SIG-M5 (cell line): ENCODE measurements at places on chromosomes 13 and 19.

DNA sequence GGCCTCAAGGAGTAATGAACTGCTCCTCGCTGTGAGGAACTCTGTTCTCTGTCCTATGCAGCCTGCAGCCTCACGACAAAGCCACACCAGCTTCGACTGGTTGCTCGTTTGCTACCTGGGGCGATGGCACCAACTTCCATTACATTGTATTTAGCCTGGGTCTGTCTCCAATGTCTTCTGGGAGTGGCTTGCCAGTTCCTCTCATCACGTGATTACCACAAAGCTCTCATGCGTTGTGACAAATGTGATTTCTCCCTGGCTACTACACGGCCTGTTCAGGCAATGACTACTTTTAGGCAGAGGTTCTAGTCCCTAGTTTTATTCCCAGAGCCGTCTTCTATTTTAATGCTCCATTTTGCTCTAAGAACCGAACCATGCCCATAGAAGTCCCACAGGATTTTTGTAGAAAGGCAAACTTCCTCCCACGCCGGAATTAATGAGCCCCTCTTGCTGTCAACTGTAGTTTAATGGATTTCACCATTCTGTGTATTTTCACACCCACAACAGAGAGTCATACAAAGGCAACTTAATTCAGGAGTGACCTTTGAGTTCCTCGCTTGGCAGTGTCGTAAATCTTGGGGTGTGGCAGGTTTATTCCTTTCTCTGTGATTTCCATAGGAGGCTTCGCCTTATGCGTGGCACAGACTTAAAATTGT, 351.9 kb downstream of the EFNB2 start:
- no peak for DNase-seq

GRCh38 chr13:112818698-112819045, 128.8 kb downstream of the ATP11A start:
- DNase-seq = no peak

- DNase-seq = no peak
Measured at GRCh38 chr19:4687396-4687795, 17.3 kb upstream of the MYDGF start.

DNA sequence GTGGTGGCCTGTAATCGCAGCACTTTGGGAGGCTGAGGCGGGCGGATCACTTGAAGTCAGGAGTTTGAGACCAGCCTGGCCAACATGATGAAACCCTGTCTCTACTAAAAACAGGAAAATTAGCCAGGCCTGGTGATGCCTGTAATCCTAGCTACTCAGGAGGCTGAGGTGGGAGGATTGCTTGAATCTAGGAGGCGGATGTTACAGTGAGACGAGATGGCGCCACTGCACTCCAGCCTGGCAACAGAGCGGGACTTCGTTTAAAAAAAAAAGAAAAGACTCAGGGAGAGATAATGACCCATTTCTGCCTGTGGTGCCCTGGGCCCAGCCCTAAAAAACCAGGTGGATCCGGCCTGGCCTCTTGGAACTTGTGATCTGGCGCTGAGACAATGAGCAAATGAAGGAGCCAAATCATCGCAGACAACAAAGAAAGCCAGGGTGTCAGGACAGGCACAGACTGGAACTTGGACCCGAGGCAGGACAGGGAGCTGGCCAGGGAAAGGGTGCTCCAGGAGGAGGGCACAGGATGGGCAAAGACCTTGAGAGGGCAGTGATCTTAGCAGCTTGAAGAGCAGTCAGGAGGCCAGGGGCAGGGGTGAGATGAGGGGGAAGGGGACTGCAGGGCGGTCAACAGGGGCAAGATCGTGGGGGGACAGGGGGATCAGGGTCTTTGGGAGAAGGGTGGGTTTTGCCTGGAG, 962 bp upstream of the JAK3 start:
- DNase-seq = no peak

DNA sequence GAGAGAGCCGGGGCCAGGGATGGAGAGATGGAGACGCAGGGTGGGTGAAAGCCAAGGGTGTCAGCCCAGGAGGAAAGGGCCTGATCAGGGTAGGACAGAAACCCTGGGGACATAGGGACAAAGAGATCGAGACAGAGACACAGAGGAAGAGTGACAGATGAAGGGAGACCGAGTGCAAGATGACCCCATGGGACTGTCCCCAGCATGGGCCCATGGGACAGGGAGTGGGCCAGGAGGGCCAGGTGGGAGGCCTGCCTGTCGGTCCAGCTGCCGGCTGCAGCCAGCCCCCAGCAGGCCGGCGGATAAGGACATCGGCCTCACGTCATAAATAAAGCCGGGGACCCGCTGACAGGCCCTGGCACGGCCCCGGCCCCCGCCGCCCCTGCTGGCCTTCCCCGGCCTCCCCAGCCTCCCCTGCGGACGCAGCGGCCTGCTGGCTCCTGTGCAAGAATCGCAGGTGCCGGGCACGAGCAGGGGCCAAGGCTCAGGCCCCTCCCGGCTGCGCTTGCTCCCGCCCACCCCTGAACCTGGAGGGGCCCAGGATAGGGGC, 6.3 kb downstream of the REX1BD start:
- DNase-seq = no peak

GRCh38 chr19:38833092-38833425, 1.5 kb upstream of the ECH1 start:
- DNase-seq = no peak

DNA sequence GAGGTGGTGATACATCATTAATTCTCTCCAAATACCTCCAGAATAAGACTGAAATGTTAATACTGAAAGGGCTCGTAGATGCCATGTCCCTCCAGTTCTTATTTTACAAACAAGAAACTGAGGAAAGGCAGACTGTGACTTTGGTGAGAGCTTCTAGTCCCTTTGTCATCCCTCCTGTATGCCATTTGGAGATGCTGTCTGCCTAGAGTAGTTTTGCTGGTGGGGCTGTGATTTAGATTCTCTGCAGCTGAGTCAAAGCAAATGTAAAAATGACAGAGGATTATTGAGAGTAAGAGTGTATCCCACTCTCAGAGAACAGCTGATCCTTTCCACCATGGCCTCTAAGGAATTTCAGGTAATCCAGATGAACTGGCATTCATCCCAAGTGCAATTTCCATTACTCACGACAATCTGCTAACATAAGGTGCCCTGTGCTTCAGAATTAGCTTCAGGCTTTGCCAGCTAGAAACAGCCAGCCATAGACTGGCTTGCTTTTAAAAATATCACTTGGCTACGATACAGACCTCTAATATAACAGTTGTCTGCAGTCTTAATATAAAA, 16.8 kb downstream of the PABPC3 start:
- DNase-seq = no peak

- DNase-seq = no peak
Measured at GRCh38 chr19:3538965-3539755, at the start of gene TEKTIP1. Gene TEKTIP1, plus strand, starts transcription at chr19:3539174. Its CDS starts 4 bp downstream, at chr19:3539178.

GRCh38 chr13:111115965-111116521, 933 bp downstream of the ARHGEF7 start:
- no peak for DNase-seq

DNA sequence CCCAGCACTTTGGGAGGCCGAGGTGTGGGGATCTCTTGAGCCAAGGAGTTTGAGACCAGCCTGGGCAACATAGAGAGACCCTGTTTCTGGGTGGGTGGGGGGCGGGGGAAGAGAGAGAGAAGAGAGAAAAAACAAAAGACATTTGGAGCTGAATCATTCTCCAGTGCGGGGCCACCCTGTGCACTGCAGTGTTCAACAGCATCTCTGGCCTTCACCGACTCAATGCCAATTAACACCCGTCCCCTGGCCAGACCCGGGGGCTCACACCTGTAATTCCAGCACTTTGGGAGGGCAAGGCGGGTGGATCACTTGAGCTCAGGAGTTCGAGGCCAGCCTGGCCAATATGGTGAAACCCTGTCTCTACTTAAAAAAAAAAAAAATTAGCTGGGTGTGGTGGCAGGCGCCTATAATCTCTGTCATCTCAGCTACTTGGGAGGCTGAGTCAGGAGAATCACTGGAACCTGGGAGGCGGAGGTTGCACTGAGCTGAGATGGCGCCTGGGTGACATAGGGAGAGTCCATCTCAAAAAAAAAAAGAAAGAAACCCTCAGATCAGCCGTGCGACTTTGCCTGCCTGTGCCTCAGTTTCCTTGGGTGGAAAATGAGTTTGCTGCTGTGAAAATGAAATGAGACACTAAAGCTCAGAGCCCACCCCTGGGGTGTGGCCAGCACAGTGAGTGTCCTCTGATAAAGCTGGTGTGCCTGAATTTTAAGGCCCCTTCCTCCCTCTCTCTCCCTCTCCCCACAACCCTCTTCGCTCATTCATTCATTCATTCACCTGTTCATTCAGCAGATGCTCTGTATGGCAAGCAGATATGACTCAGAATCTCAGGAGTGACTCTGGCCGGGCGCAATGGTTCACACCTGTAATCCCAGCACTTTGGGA, 6.4 kb downstream of the KLF2 start:
- DNase-seq = no peak

DNA sequence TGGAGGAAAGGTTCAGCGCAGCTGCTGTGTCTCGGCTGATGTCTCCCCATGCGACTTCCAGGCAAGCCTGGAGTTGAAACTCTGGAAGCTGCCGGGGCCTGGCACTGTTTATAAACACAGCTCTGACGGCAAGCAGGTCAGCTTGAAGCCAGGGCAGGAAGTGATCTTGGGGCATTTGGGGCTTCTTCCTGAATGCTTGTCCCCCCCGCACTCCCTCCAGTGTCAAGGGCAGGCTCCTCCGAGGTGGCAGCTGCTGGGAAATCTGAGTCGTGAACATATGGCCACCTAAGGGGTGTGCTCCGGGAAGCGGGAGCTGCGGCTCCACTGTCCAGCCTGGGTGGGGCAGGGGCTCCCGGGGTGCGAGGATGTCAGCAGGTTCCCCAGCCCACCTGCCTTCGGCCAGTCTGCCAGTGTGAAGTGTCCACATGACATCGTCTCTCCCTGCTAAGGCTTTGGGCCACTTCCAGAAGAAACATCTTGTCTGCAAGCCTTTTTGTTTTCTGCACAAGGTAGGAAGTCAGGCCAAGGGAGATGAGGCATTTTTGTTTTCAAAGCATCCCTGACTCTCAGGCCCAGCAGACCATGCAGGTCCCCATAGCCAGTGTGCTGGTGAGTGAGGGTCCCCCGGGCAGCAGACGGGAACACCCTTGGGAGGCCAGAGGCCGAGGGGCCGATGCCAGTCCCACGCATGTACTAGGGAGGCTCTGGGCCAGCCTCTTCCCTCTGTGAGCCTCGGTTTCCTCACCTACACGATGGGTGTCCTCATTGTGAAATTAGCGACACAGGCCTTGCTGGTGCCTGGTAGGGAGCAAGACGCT, 2.7 kb downstream of the PIAS4 start:
- DNase-seq = no peak

- no peak for DNase-seq
Measured at GRCh38 chr13:37504251-37504650, 94.3 kb downstream of the POSTN start.

DNA sequence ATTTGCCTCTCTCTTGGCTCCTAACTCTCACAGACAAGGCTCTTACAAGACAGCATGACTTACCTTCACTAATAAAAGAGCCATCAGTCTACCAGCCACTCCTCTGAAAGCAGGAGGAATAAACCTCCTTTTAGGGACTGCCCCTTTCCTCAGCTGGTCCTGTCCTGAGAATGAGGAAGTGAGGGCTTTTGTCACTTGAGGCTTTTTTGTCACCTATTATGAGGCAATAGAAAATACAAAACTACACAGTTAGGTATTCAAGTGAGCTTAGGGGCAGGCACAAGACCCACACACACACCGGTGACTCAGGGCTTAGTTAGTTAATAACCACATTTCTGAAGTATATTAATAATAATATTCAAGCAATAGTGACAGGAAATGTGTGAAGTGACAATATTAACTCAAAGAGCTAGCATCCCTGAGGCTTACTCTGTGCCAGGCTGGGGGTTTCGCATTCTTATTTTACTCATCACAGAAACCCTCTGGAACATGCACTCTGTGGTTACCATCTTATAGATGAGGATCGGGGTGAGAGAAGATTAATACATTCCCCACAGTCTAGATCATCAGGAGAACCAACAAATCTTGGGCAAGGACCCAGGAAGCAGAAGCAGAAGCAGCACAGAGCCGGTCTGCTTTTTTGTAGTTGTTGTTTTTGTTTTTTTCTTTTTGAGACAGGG, 379.9 kb downstream of the LIG4 start:
- DNase-seq = no peak

DNA sequence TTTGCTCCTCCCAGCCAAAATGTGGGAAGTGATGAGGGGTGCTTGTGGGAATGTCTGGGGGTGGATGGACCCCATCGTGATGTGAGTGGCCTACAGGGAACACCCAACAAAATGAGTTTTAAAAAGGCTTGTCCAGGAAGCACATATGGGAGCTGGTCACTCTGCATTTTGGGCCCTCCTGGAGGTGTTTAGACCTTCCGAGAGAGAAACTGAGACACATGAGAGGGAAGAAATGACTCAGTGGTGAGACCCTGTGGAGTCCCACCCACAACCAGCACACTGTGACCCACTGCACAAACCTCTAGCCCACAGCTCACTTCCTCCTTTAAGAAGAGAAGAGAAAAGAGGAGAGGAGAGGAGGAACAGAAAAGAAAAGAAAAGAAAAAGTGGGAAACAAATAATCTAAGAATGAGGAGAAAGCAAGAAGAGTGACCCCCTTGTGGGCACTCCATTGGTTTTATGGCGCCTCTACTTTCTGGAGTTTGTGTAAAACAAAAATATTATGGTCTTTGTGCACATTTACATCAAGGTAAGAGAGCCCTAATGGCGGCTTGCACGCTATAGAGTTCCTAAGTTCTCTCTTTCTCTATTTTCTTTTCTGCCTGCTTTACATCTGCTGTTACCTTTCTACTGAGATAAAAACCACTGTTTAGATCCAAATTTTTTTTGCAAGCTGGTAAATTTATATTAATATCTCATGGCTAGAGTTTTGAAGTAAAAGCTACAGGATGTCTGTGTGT, 13.3 kb upstream of the LILRB1 start:
- DNase-seq = no peak

GRCh38 chr19:48681127-48681470, 8.3 kb upstream of the NTN5 start:
- no peak for DNase-seq

DNA sequence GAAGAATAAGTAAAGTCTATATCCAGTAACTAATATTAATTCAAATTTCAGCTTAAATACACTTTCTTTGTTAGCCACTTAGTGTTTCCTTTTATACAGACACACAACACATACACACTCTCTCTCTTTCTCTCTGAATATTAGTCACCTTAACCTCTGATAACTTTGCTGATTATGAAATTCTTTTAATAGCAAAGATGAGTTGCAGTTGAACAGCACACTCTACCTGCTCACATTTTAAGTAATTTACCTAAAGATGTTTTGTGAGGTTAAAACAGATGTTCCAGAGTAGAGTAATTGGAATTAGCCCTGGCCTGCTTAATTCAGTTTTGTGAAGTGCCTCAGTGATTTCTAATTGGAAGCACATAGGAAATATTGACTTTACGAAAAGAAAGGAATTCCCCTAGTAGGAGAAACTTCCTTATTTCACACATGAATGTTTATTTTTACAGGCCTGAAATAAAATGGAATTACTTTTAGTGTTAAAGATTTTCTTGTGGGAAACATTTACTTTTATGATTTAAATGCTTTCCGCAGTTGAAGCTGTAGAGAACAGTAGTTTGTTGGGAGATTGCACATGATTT, 184.3 kb downstream of the MYO16 start:
- DNase-seq = no peak

DNA sequence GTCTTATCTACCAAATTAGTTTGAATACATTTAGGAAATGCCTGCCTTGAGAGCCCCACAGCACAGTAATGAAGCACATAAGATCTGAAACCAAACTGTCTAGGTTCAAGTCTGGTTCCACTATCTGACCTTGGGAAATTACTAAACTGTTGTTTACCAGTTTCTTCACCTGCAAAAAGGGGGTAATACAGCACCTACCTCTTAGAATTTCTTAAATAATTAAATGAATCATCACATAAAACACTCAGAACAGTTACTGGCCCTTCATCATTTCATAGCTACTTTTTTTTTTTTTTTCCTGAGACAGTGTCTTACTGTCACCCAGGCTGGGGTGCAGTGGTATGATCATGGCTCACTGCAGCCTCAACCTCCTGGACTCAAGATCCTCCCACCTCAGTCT, 59.6 kb downstream of the USP12 start:
- no peak for DNase-seq
